Activated CD4-positive, alpha-beta memory T cell treated with anti-CD3 and anti-CD28 coated beads, Interleukin-2, amount 10 ng/mL, durations not matched to agents 7 days and 5 days (primary cell): ENCODE measurements at places on chromosomes 7 and 10.

DNA sequence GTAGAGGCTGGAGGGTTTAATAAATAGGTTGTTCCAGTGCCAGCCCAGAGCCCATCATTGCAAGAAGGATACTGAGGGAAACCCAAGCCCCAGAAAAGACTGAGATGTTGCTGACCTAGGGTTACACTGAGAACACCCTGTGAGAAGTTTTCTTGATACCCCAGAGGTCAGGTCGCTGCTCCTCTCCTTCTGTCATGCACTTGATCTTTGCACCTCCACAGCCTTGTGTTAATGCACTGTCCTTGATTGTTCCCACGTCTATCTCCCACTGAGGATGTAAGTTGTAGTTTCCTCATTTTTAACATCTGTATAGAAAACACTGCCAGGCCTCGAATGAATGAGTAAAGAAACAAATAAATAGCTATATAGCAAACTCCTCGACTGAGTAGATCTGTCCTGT lies 195.3 kb upstream of the AHR start:
- no peak for DNase-seq
- H3K27me3 ChIP-seq, result no peaks in the 10 kb centered on the region
- no peaks in the 10 kb centered on the region for H3K4me1 ChIP-seq
- no peak overlapping the region for H3K4me3 ChIP-seq

DNA sequence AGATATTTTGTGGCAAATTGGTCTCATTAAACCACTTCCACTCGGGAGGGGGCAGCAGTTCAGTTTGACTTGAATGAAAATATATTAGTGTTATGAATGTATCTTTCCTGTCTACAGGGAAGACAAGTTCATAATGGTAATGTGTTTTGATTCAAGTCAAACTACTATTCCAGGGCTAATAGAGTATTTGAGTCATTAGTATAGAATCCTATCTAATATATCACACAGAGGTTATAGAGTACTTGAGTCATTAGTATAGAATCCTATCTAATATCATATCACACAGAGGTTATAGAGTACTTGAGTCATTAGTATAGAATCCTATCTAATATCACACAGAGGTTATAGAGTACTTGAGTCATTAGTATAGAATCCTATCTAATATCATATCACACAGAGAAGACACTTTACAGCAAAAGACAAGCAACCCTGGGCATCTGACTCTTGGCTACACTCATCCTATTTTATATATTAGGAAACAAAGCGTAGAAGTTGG lies 199.7 kb upstream of the MAGI2 start:
- no peaks in the 10 kb centered on the region for H3K36me3 ChIP-seq
- H3K27me3 ChIP-seq, result no peaks in the 10 kb centered on the region
- H3K4me1 ChIP-seq, result no peaks in the 10 kb centered on the region

- peaks cover 3% of the 10 kb centered on the region for H3K36me3 ChIP-seq
- no peak overlapping the region for H3K27ac ChIP-seq
- peak; percentile 89 for DNase-seq
Observed at GRCh38 chr7:1065585-1066241, 21.4 kb downstream of the GPR146 start.

- no peak overlapping the region for H3K4me3 ChIP-seq
- no peak overlapping the region for H3K27ac ChIP-seq
- H3K4me1 ChIP-seq, result no peaks in the 10 kb centered on the region
- H3K27me3 ChIP-seq, result no peaks in the 10 kb centered on the region
- no peak for DNase-seq
Observed at GRCh38 chr7:20197837-20198236, 19.3 kb downstream of the MACC1 start.

- H3K27me3 ChIP-seq, result peaks cover 20% of the 10 kb centered on the region
- H3K4me3 ChIP-seq, result no peak overlapping the region
- H3K36me3 ChIP-seq, result no peaks in the 10 kb centered on the region
- H3K4me1 ChIP-seq, result no peaks in the 10 kb centered on the region
Observed at GRCh38 chr7:112495810-112496462, 15.1 kb downstream of the LSMEM1 start.

- no peaks in the 10 kb centered on the region for H3K36me3 ChIP-seq
- no peak overlapping the region for H3K27ac ChIP-seq
- no peak overlapping the region for H3K4me3 ChIP-seq
- DNase-seq, result no peak
- H3K4me1 ChIP-seq, result peaks cover 3% of the 10 kb centered on the region
Observed at GRCh38 chr10:124349231-124349995, 69.3 kb downstream of the OAT start.

GRCh38 chr10:114571316-114571999 lies 86.6 kb downstream of the ABLIM1 start:
- H3K36me3 ChIP-seq, result peaks cover 3% of the 10 kb centered on the region
- no peak overlapping the region for H3K4me3 ChIP-seq
- no peaks in the 10 kb centered on the region for H3K27me3 ChIP-seq
- no peaks in the 10 kb centered on the region for H3K4me1 ChIP-seq

DNA sequence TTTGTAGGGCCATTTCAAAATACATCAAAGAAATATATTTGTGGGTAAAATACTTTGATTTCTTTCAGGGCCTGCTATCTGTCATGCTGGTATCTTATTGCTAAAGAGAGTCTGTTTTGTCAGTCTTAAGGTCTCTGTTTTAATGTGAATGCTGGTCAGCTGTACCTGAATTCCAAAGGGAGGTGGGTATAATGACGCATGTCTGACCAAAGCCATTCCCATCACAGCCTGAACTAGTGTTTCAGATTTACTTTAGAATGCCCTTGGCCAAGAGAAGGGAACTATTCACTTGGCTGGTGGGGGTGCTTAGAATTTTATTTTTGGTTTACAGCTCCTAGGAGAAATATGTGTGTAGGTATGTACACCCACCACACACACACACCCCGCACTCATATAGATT lies 30.6 kb upstream of the MYL10 start:
- peaks cover 3% of the 10 kb centered on the region for H3K27me3 ChIP-seq
- no peak for DNase-seq
- H3K36me3 ChIP-seq, result no peaks in the 10 kb centered on the region
- no peak overlapping the region for H3K27ac ChIP-seq
- no peak overlapping the region for H3K4me3 ChIP-seq

- no peak for DNase-seq
- no peaks in the 10 kb centered on the region for H3K4me1 ChIP-seq
- H3K36me3 ChIP-seq, result no peaks in the 10 kb centered on the region
- no peaks in the 10 kb centered on the region for H3K27me3 ChIP-seq
- H3K4me3 ChIP-seq, result no peak overlapping the region
Observed at GRCh38 chr7:68640103-68640502, 958.2 kb upstream of the AUTS2 start.

DNA sequence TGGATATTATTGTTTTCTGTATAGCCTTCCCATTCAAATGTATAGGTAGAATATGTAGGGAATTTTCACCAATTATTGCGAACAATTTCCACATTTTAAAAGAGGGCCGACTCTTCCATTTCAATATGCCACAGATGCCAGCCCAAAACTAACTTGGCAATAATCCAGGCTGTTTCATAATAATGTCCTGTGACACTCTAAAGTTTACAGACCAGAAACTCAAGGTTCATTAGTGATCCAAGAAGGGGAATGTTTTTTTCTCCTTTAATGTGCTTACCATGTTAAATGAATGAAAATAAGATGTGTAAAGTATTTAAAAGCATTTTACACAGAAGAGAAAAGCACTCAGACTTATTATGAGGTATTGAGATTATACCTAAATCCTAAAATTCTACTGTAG lies 63.0 kb upstream of the FAM3C start:
- peaks cover 4% of the 10 kb centered on the region for H3K27me3 ChIP-seq
- DNase-seq, result no peak
- H3K27ac ChIP-seq, result no peak overlapping the region
- no peaks in the 10 kb centered on the region for H3K4me1 ChIP-seq
- no peaks in the 10 kb centered on the region for H3K36me3 ChIP-seq

- DNase-seq, result no peak
- no peaks in the 10 kb centered on the region for H3K36me3 ChIP-seq
- peaks cover 5% of the 10 kb centered on the region for H3K27me3 ChIP-seq
- no peak overlapping the region for H3K27ac ChIP-seq
Observed at GRCh38 chr10:78866731-78867554, 201.8 kb upstream of the ZMIZ1 start.

- H3K27ac ChIP-seq, result no peak overlapping the region
- no peaks in the 10 kb centered on the region for H3K4me1 ChIP-seq
- no peaks in the 10 kb centered on the region for H3K36me3 ChIP-seq
- H3K4me3 ChIP-seq, result no peak overlapping the region
- H3K27me3 ChIP-seq, result no peaks in the 10 kb centered on the region
Observed at GRCh38 chr10:34713875-34714274, 101.2 kb downstream of the PARD3 start.

- no peak for DNase-seq
- H3K27me3 ChIP-seq, result no peaks in the 10 kb centered on the region
- H3K36me3 ChIP-seq, result no peaks in the 10 kb centered on the region
Observed at GRCh38 chr7:143492799-143493739, 15.4 kb downstream of the TAS2R41 start.

- H3K27ac ChIP-seq, result no peak overlapping the region
- no peaks in the 10 kb centered on the region for H3K27me3 ChIP-seq
- no peaks in the 10 kb centered on the region for H3K36me3 ChIP-seq
Observed at GRCh38 chr7:27048438-27048837, 47.4 kb downstream of the HOXA1 start.

- no peak overlapping the region for H3K27ac ChIP-seq
- H3K27me3 ChIP-seq, result no peaks in the 10 kb centered on the region
- no peak for DNase-seq
Observed at GRCh38 chr10:62130948-62131347, 137.7 kb downstream of the RTKN2 start.
